SHP77 treated with DMSO at 0.1 percent for 48 hours (cell line): ENCODE measurements at places on chromosomes 7 and 10.

DNA sequence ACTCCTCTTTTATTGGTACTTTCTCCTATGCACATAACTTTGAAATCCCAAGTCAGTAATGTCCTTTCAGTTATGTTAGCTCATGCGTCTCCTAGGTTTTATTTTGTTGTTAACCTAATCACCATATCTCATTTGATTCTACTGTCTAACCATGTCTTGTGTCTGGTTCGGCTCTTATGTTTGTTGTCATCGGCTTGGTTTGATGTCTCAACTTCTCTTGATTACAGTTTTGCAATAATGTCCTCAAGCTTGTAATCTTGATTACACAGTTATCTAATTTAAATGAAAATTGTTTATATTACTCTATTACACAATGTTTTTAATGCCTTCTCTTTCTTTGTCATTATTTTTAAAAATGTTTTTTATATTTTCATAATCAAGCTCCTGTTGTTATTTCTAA, 35.9 kb upstream of the SEMA3A start:
- DNase-seq, result no peak

GRCh38 chr7:109126404-109127050, 556.9 kb downstream of the DNAJB9 start:
- no peak for DNase-seq

DNA sequence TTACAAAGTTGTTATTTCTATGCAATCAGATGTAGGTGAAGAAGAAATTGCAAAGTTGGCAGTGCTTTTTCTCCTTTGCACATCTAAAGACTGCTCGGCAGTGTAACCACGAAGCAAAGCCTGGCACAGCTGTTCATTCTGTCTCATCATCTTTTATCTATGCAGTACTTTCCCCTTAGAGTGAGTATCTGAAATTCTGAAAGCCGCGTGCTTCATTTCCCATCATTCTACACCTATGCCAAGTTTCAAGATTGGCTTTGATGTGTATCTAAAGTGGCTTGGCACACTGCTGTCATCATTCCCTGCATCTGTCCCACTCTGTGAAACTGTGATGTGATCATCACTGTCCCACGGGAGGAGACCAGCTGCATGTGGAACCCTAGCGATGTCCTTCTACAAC, 15.2 kb downstream of the SOSTDC1 start:
- DNase-seq, result no peak

DNA sequence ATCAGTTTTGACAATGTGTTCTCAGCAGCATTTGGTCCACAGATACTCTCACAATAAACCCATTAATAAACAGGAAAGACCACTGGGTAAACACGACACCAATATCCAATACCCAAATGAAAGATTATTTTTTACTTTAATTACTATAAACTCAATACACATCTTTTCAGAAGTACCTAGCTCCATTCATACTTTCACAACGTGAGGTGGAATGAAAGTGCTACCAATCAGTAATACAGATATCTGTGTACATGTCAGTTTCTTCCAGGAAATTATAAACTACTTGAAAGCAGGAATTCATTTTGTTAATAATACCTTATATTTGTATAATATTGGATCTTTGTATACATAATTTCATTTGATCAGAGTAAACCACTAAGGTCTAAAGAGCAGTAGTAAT, 11.9 kb downstream of the CDK6 start:
- no peak for DNase-seq

- no peak for DNase-seq
Observed at GRCh38 chr10:84415539-84416244, 87.3 kb downstream of the CCSER2 start.

- DNase-seq, result no peak
Observed at GRCh38 chr10:50882540-50882983, 2.9 kb downstream of the A1CF start.

DNA sequence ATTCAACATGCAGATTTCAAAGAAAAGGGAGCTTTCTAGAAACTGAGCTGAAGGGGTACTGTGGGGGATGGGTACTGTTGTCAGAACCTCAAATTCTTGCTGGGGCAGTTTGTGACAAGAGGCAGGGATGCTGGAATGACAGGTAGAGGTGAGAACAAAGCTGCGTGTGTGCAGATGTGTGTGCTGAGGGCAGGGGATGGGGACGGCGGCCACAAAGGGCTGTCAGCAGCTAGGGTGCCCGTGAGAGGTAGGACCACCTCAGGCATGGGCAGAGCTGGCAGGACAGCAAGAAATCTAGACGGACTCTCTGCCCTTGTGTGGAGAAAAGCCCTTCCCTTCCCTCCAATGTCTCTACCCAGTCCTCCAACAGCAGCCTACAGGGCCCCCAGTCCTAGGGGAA, 14.4 kb upstream of the BAZ1B start:
- no peak for DNase-seq

- DNase-seq, result no peak
Observed at GRCh38 chr7:17661982-17662585, 278.2 kb downstream of the SNX13 start.

DNA sequence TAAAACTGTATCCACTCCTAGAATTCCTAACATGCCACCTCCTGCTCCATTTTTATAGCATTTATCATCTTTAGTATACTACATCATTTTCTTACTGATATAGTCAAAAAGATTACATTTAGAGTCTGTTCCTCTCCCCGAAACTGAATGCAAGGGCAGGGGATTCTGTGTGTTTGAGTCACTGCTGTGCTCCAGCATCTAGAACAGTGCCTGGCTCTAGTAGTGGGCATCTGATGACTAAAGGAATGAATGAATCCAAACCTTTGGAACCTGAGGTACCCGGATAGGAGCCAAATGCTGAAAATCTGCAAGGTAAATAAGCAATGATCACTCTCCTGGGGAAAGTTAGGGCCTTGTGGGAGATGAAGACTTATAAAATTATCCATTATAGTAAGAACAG, 18.9 kb downstream of the GOT1 start:
- no peak for DNase-seq

GRCh38 chr10:132368881-132369635, 27.9 kb upstream of the PWWP2B start:
- DNase-seq, result no peak
